GM10248 (cell line): ENCODE measurements at places on chromosomes 12 and 14.

GRCh38 chr14:87156878-87157277, 836.1 kb downstream of the GALC start:
- no peak for DNase-seq

DNA sequence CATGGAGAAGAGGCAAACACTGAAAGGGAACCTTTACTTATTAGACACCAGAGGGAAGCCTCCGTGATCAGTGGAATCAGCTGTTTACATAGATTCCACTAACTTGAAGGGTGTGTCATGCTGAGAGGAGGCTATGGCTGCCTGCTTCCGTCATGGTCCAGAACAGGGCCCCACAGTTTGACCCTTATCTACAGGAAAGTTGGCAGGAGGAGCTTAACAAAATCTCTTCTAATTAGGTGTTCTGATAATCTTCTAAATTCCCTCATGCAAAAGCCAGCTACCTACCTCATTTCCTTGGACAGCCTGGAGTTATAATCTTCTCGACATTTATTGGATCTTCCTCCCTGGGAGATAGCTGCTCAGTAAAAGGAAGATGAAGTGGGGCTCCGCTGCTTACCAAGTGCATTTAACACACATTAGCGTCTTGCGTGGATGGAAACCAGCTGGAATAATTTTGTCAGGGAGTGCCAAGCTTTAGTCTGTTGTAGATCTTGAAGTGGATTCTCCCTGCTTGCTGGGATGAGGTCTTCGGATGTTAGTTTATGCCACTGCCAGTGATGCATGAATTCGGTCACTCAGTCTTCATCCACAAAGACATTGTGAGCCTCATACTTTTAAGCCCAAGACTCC, 171.0 kb downstream of the PAH start:
- no peak for DNase-seq

GRCh38 chr12:27592548-27592947, 68.5 kb downstream of the PPFIBP1 start:
- peak; percentile 43 for DNase-seq

GRCh38 chr14:89085737-89086382, 261.4 kb downstream of the TTC8 start:
- DNase-seq = no peak

DNA sequence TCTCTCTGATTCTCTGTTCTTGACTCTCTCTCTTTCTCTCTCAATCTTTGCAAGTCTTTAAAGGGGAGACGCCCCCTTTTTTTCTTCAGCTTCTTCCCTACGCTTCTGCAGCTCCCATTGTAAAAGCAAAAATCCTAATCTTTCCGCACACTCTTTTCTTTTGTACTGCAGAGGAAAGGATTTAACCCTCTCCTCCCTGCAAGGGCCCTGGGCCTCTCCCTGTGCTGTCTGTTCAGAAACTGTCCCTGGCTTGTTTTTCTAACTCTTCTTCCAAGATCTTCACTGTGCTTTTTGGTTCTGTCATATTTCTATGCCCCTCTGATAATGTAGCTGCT, 10.9 kb upstream of the SALL2 start:
- no peak for DNase-seq
